ENCODE measurements at places on chromosomes 4 and X.

GRCh38 chr4:40763228-40763716, 13.5 kb downstream of the NSUN7 start:
- no peak for DNase-seq

GRCh38 chr4:113077575-113077974, 28.1 kb downstream of the ANK2 start:
- no peak for DNase-seq

DNA sequence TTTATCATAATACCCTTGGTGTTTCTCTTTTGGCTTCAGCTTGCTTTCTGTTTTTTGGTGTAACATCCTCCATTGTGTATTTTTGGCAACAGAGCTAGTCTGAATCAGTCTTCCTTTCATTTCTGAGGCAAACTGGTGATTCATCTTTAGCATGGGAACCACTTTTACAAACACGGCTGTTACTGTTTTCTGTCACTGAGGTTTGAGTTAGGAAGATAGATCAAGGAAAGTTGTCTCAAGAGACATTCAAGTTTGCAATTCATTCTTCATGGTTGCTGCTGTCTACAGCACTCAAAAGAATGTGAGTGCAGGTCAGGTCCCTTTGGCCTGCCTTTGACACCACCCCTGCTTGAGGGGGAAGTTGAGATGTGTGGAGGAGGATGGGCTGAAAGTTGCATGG, 36.3 kb downstream of the IL21 start:
- DNase-seq, result no peak

DNA sequence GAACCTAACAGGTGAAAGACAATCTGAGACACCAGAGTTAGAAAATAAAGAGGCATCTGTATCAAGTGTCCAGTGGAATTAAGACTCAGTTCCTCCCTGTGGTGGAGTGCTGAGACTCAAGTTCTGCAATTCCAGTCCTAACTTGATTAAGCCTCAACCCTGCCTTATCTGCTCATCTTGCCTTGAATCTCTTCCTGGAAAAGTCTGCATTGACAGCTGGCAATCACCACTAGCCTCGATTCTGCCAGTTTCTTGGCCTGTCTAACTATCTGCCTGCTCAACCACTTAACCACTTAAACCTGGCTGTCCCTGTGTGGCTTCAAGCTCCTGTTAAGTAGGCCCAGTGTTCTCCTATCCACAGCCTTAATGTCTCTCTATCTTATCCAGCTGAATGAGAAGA, 22.4 kb upstream of the NEIL3 start:
- no peak for DNase-seq

GRCh38 chrX:94908171-94908570, 1234.2 kb downstream of the FAM133A start:
- DNase-seq, result no peak

- DNase-seq, result no peak
These were observed 14.1 kb downstream of the NSG1 start for GRCh38 chr4:4401036-4401435.

DNA sequence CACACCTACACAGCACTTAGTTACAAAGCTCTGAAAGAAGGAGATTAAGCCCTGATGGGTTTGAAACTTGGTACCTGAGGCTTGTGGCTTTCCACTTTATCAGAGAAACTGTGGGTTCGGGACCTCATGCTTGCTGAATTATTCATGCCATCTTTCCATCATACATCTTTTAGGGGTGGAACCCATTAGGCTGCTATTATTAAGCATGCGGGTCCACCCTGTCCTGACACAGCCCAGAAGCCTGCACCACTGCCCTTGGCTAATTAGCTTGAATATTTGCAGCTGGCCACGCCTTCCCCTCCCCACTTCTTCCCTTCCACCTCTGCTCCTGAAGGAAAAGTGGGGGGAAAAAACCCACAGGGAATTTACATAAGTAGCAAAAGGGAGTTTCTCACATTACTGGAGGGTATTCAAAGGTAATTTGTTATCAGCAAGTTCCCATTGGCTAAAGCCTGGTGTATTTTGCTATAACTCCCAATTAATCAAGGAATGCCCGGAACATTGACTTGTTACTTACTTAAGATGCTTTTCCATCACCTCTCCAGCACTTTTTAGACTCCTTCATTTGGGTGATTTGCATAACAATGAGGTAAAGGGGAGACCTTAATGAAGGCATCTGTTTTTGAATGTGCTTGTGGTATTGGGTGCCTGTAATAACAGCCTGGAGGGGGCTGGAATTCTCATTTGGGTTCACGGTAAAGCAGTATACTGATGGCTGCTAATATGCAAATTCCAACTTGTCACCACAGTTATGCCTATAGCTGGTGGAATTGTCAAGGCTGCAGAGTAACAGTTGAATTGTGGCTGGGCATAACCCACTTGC, 231.7 kb upstream of the GATB start:
- DNase-seq, result no peak

GRCh38 chrX:153928846-153929245, 2.8 kb upstream of the ARHGAP4 start:
- DNase-seq, result no peak

GRCh38 chr4:125956276-125956675, 641.5 kb downstream of the FAT4 start:
- DNase-seq, result no peak

GRCh38 chrX:20118065-20118824, 1.5 kb upstream of the MAP7D2 start:
- no peak for DNase-seq

DNA sequence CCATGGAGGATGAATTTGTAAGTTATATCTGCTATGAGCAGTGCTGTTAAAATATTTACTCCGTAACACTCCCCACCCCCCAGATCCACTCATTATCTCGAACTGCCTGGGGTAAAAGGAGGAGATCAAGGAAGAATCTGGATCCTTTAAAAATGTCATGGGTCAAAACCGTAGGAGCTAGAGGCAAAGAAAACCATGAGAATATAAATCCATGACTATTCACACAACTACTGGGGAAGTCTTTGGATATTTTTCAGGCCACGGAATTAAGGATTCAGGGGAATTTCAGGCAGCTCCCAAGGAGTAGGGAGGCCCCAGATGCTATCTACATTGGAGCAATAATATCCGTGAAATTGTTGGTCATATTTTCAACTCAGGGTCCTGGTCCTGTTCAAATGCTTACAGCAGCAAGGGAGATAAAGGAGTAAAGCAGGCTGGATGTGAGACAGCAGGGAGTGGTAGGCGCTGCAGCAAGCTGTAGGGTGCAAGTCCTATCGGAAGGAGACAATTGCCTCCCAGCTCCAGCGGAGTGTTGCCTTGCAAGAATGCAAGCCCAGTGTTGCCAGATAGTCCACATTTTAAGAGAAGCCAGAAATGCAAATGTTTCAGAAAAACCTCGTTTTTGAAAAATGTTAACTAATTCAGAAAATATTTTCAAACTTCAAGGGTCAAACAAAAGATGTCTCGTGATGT, 116.2 kb upstream of the KIT start:
- DNase-seq, result no peak

DNA sequence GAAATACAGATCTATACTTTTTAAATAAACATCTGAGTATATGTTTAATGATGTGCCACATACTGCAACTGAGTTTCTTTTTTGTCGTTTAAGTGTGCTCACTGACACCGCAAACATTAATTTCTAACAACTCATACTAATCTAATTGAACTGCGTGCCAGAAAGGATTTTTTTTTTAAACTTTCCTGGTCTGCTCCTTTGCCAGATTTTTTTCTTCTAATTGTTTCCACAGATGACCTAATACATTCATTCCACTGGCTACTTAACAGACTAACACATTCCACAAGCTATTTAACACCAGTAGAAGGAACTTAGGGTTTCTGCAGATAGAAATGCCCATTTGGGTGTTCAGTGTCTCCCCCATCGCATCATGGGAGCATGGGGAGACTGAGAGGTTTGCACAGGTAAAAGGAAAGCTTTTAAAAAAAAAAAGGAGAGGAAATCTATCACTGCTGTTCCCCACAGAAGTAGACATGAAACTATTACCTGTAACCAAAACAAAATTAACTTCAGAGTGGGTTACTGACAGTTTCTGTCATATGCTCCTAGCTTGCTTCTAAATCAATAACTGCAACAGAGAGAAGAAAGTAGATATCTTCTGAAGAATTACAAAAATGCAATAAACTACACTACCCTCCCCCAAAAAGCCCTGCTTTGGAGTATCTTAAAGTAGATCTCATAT, 31.6 kb downstream of the SH3KBP1 start:
- DNase-seq, result no peak

DNA sequence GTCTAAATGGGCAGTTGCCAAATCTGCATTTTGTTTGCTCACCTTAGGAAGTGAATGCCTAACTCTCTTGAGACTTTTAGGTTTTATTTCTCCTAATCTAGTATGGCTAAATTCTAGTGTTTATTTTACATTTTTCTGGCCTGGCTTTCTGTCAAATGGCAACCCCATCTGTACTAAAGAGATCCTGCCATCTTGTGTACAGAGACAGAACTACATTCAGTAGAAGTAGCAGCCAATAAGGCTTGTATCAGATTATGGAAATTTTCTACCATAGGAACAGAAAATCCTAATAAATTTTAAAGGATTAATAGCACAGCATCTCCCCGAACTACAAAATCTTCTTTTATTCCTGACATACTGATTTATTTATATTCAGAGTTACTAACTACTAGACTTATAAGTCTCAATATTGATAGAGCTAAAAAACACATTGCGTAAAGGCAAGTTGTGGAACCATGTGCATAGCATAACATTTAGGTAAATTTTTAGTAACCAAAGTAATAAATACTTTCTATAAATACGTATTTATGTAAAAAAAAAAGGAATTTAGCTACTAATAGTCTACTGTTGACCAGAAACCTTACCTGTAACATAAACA, 45.5 kb downstream of the TMEM144 start:
- DNase-seq, result no peak

- DNase-seq, result no peak
These were observed 82.4 kb downstream of the ATP10D start for GRCh38 chr4:47567511-47567910.

DNA sequence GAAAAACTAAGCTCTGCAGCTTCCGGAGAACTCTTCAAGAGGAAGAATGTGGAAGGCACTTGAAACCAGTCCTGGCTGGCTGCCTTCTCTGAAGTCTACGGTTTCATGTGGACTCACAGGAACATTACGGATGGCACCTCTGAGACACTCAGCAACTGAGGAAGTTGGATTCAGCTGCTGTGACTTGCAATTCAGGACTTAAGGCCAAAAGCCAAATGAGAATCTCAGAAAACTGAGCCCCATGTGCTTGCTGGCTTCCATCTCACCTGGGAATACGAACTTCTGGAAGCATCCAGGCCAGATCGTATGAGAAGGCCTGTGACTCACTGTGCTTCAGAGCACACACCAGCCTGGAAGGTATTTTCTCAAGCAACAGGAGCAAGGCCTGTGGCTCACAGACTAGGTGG, 107.8 kb upstream of the GPC4 start:
- no peak for DNase-seq

DNA sequence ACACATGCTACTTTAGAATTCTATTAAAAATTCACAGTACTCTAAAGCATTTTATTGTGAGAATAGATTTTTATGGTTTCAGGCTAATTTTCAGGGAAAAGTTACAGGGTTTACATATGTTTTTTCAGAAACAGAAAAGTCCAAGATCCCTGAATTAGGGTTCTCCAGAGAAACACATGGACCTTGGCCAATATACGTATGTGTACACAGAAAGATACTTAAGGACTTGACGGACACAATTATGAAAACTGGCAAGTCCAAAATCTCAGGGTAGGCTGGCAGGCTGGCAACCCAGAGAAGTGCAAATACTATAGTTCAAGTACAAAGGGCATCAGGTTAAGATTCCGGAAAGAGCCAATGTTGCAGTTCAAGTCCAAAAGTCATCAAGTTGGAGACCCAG, 1897.8 kb upstream of the PCDH10 start:
- DNase-seq, result no peak

DNA sequence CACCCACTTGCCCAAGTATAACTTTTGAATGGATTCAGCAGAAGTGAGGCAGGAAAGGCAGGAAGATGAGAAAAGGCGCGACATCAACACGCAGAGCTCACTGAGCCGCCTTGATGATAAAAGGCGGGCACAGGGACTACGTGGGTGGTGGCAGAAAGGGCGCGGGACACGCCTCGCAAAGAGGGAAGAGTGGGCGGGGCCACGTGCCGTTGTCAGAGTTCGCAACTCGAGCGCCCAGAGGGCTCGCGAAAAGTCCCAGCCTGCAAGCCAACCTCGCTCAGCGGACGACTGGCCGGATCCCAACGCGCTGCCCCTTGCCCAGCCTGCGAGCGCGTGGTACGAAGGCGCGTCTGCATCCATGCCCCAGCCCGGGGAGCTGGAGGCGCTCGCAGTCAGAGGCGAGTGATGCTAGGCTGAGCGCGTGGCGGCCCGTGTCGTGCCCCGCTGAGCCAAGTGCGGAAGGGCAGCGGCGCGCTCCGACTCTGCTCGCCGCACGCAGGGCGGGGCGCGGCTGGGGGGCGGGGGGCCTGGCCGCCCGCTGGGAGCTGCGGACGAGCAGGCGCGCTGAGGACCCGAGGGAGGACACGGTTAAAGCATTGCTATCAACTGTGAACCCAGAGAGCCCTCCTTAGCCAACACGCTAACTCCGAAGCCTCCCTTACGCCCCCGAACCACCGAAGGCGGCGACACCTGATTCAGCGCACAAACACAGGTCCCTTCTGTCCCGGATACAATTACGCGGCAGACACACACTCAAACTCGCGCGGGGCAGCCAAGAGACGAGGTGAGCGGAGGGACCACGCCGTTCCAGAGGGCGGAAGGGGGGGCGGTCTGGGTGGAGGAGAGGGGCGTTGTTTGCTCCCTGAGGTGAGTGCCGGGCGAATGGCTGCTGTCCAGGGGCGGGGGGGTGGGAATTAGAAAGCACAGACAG, at the start of gene UGT8:
TSS of gene UGT8 (plus strand) at position 617 of the 931 bp plus-strand sequence. CDS start 24,074 bp downstream, outside the sequence.
- peak; percentile 27 for DNase-seq

DNA sequence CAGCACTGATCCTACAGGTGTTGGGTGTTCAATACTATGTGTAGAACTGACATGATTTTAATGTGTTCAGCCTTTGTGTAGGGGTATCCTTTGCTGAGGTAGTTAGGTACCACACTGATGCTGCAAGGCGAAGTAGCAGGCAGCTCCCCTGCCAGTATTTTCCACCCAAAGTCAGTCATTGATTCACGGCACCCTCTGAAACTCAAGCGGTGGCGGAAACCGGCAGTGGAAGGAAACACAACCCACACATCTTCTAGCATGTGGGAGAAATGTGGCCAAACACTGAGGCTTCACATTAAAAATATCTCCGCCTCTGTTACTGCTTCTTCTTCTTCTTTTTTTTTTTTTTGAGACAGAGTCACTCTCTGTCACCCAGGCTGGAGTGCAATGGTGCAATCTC, 126.3 kb downstream of the AASDH start:
- DNase-seq, result no peak

DNA sequence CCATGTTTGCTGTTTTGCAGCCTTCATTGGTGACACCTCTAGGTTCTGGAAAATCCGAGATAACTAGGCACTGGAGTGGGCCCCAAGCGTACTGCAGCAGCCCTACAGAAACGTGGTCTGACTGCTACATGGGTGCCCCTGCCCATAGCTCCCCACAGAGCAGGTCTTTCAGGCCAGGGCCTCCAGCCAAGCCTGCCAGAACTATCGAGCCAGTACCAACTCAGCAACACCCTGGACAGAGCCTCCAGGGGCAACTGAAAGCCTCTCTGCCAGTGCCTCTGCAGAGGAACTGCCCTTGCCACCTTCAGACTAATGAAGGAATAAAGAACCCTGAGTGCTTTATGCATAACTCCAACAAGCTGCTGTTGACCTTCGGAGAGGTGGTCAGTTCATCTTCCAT, 111.1 kb upstream of the PPP3CA start:
- no peak for DNase-seq

Data from CD4-positive, alpha-beta T cell treated with Interleukin-4 for 1 hour (primary cell).